ENCODE measurements at places on chromosomes 5 and 9.

DNA sequence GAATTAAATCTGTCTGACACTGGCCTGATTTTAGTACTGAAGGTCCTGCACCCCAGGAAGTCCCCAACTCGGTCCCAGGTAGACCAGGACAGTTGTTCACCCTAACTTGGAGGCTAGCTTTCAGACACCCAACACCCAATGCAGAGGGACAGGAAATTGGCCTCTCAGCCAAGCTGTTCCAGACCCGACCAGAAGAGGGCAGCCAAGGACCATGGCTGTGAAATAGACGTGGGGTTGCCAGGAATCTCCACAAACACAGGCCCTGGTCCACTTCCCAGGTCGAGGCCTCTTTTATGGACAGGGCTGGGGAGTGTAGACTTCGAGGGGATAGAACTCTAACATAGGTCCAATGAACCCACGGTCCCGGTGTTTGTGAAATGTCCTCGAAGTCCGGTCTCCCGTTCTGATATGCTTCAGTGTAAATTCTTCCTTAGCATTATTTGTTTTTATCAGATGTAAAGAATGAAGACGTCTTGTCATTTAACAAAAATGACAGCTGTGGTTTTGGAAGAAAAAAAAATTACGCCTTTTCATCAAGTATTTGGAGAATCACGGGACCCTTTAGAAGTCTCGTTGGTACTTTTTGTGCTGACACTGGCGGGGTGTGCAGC, 260.3 kb upstream of the ADAMTS16 start:
- no peak for DNase-seq

GRCh38 chr9:24416136-24416535, 129.6 kb downstream of the IZUMO3 start:
- no peak for DNase-seq

- peak; percentile 40 for DNase-seq
These were observed 47.1 kb upstream of the MATR3 start for GRCh38 chr5:139246394-139246793.

- DNase-seq = no peak
These were observed 247.5 kb upstream of the RPS23 start for GRCh38 chr5:82525626-82526025.
